ENCODE measurements at places on chromosomes 16 and 17. TPM values are rescaled to one million over a fixed set of nuclear protein-coding genes. Genes with fewer than 3 reads are reported as not detected.

The SDR42E1 gene
- 0.23 TPM for total RNA-seq

The KRT32 gene
- total RNA-seq = not detected

- peaks cover 5% of the 10 kb centered on the region for H3K4me1 ChIP-seq
- no peaks in the 10 kb centered on the region for H3K27me3 ChIP-seq
- H3K4me3 ChIP-seq = no peak overlapping the region
- DNase-seq = peak; percentile 20
- no peaks in the 10 kb centered on the region for H3K36me3 ChIP-seq
- H3K27ac ChIP-seq = no peak overlapping the region
Measured at GRCh38 chr17:42618442-42619150, 9.1 kb downstream of the TUBG1 start.

The DHRS7C gene
- not detected for total RNA-seq

DNA sequence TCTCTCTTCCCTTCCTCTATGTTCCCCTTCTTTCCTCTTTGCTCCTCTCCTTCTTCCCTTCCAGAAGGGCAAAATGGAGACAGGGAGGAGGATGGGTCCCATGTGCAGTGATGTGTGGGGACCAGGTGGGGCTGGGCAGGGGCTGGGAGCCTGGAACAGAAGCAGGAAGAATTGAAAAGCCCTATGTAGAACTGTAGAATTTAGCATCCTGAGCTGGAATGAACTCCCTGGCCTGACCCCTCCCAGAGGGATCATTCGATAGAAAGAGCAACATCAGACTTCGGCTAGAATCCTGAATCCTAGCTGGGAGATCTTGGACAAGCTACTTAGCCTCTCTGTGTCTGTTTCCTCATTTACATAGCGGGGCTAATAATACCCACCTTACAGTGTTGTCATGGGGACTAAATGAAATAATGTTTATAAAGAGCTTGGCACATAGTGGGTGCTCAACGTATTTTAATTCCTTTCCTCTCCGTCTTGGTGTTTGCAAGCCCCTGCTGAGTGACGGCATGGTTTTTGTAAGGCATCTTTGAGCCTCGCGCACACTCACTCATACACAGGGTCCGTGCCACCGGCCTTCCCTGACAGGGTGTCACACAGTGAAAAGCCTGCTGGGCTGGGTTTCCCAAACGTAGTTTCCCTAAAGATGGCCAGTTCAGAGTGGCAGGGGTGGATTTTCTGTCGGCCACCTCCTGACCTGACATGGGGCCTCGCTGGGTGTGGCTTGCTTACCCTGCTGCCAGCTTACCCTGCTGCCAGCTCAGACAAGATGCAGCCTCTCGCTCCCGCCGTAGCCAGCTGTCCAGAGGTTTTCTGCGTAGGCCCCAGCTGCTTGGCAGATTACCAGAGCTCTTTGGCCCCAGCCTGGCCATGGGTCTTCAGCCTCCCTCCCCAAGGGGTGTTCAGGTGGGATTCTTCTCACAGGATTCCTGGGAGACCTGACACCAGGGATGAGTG, 6.1 kb upstream of the ARHGAP23 start:
- H3K27ac ChIP-seq = no peak overlapping the region
- peaks cover 8% of the 10 kb centered on the region for H3K4me1 ChIP-seq
- no peaks in the 10 kb centered on the region for H3K36me3 ChIP-seq
- no peaks in the 10 kb centered on the region for H3K27me3 ChIP-seq
- DNase-seq = no peak
- H3K4me3 ChIP-seq = no peak overlapping the region

- no peaks in the 10 kb centered on the region for H3K36me3 ChIP-seq
- H3K4me3 ChIP-seq = no peak overlapping the region
- H3K27ac ChIP-seq = no peak overlapping the region
Measured at GRCh38 chr16:1895949-1896675, 22.1 kb downstream of the HS3ST6 start.

DNA sequence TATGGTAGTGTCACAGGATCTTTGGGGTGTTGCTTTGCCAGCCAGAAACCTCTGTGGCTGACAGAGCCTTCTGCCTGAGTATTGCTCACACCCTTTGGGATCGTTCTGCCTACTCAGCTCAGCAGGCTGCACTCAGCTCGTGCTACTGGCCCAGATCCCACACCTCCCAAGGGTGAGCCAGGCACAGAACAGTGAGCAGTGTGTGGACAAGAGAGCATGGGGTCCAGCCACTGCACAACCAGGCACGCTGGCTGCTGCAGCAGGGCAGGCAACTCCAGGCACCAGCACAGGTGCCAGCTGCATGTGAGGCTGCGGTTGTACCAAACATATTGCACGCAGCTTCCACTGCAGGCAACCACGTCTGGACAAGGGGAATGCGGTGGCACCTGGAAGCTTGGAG, 84.9 kb downstream of the CYB561 start:
- H3K4me1 ChIP-seq = peaks cover 6% of the 10 kb centered on the region
- H3K27me3 ChIP-seq = no peaks in the 10 kb centered on the region
- no peaks in the 10 kb centered on the region for H3K36me3 ChIP-seq
- DNase-seq = no peak

- H3K36me3 ChIP-seq = no peaks in the 10 kb centered on the region
- no peaks in the 10 kb centered on the region for H3K4me1 ChIP-seq
- H3K4me3 ChIP-seq = no peak overlapping the region
- DNase-seq = no peak
- no peak overlapping the region for H3K27ac ChIP-seq
Measured at GRCh38 chr17:48569674-48570324, 8.4 kb downstream of the HOXB4 start.

DNA sequence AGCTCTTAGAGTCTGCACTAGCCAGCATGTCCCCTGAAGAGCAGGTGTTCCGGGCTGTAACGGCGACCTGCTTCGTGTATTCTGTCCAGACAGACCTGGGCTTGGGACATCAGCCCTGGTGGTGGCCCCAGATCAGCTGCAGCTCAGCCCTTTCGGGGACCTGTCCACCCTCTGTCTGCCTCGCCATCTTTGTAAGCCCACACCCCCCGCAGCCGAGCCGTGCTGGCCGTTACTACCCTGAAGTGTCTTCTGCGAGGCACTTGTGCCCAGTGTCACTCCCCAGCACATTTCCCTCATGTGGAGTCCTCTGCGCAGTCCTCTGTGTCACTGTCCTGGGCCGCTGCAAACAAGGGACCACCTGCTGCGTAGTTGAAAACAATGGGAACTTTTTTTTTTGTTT, 10.4 kb downstream of the CARD14 start:
- H3K4me1 ChIP-seq = no peaks in the 10 kb centered on the region
- no peaks in the 10 kb centered on the region for H3K36me3 ChIP-seq
- DNase-seq = no peak
- no peak overlapping the region for H3K27ac ChIP-seq
- no peak overlapping the region for H3K4me3 ChIP-seq
- H3K27me3 ChIP-seq = no peaks in the 10 kb centered on the region

- no peaks in the 10 kb centered on the region for H3K4me1 ChIP-seq
- no peak for DNase-seq
- H3K36me3 ChIP-seq = no peaks in the 10 kb centered on the region
- no peaks in the 10 kb centered on the region for H3K27me3 ChIP-seq
- H3K4me3 ChIP-seq = no peak overlapping the region
Measured at GRCh38 chr16:86199871-86200695, 301.1 kb downstream of the IRF8 start.

DNA sequence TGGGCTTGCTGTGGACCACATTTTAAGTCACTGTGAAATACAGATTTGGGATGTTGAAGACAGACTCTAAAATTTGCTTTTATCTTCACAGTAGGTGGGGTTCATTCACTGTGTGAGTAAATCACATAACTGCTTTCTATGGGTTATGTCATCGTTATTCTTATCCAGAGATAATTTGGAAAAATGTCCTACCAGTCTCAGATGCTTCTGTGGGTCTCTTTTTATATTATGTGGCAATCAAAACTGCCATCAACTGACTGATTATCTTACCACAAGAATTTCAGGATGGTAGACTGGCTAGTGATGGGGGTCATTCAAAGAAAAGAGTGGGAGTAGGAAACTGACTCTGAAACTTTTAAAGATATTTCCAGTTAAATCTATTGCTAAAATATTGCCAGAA, 3.1 kb downstream of the HSBP1 start:
- no peaks in the 10 kb centered on the region for H3K36me3 ChIP-seq
- H3K27ac ChIP-seq = no peak overlapping the region
- DNase-seq = no peak
- peaks cover 13% of the 10 kb centered on the region for H3K4me1 ChIP-seq
- no peaks in the 10 kb centered on the region for H3K27me3 ChIP-seq

Measured in ovary (tissue), 10 donors.